Retinal pigment epithelial cell (primary cell): ENCODE measurements at places on chromosomes 2 and 18.

DNA sequence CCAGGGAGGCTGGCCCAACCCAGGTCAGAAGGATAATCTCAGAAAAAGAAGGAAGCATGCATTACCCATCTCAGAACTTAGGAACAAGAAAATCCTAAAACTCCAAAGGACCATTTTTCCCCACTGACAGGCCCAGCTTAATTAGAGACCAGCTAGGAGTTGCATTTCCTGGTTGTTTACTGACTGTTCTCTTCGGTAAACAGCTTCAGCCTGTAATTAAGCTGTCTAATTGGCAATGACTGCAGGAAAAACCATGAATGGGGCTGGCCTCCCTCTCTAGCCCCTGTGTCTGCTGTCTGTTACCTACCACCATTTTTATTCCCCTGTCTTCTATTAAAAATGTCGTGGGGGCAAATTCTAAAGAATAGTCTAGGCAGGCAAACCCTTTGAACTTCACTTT is 146.5 kb downstream of the AGAP1 start:
- DNase-seq = no peak

DNA sequence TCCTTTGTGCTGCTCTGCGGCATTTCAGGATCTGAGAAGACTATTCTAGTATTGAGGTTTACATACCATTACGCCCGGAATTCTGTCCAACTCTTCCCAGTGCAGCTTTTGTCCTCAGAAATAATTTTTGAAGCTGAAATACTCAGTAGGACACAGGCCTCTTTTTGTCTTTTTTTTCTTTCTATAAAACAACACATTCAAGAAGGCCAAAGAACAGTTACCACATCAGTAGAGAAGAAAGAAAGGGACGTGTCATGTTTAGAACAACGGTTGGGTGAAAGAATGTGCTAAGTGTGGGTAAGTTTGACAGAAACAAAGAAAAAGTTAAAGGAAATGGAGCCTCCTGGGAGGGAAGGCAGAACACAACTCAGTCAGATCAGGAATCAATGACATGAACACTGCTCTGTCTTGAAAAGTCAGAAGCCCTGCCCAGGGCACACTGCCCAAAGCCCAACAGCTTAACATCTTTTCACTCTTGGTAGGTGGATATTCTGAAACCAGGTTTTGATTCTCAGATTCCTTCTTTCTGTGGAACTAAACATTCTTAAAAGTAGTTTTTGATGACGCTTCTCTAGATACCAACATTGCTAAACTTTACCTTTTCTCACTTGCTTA is 198.6 kb upstream of the CWC22 start:
- DNase-seq = no peak

DNA sequence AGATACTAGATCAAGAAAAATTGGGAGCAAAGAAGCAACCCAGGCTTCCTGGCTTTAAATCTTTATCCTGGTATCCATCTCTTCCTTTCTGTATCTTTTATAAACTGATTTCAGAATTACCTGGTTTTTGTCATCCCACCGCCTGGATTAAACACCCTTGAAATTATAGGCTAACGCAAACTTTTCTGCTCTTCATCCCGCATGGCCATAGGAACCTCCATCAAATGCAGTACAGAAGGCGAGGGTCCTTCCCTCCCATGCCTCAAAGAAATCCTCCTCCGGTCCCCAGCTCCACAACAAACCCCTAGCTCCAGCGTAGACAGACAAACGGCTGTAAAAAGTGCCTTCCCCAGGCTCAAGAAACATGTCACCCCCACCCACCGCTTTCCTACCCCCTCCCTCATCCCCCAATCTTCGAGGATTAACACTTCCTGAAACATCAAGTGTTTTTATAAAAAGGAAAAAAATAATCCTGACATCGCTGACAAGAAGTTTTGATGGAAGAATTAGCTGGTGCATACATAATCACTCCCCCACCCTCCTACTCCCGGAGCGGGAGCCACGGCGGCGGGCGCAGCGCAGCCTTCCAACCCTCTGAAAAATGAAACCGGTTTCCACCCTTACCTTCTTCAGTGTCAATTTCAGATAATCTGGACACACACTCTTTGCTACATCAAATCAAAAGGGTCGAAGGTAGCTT is 7.6 kb downstream of the DLX1 start:
- DNase-seq = no peak

GRCh38 chr2:216068-216467 is 47.8 kb downstream of the SH3YL1 start:
- no peak for DNase-seq

GRCh38 chr2:43239981-43240765 is 13.8 kb upstream of the ZFP36L2 start:
- DNase-seq = no peak

- peak; percentile 79 for DNase-seq
These were observed 993.6 kb upstream of the NXPH2 start for GRCh38 chr2:139773720-139774277.

DNA sequence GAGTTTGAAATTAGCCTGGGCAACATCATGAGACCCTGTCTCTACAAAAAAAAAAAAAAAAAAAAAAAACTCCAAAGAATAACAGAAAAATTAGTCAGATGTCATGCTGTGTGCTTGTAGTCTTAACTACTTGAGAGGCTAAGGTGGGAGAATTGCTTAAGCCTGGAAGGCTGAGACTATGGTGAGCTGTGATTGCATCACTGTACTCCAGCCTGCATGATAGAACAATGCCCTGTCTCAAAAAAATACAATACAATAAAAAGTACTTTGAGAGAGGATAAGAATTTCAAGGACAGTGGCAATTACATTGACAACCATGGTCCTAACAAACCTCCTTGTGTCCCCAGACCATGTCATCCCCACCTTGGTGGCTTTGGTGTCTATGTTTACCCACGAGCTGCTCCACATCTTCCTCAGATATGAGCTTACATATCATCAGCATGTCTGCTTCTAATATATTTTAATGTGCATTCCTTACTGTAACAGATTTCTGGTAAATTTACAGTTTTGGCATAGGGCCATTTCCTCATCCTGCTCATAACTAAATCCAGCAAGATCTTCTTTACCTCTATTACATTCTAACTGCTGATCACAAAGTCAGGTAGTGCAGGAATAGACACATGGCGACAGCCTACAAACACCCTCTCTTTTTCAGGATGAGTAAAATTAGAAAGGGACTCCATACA is 437.7 kb upstream of the HNRNPA3 start:
- no peak for DNase-seq

- no peak for DNase-seq
These were observed 3.4 kb upstream of the ZDBF2 start for GRCh38 chr2:206271065-206271464.

DNA sequence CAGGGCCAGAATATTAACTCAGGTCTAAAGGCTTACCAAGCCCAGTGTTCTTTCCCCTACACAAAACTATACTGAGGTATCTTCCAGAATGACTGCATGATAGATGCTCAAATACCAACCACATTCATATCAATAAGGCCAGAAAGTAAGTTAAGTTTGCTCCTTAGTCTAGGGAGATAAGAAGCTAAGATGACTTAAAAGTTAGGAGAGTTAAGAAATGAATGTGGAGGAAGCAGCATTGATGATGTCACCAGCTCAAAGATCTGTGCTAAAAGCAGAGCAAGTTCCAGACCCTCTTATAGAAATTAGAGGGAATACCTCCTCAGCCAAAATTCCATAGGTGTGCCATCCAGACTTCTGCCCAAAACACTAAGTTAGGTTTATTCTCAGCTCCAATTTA is 6.1 kb downstream of the PPP4R1 start:
- DNase-seq = no peak

- DNase-seq = no peak
These were observed 11.7 kb downstream of the HS6ST1 start for GRCh38 chr2:128306931-128307460.

DNA sequence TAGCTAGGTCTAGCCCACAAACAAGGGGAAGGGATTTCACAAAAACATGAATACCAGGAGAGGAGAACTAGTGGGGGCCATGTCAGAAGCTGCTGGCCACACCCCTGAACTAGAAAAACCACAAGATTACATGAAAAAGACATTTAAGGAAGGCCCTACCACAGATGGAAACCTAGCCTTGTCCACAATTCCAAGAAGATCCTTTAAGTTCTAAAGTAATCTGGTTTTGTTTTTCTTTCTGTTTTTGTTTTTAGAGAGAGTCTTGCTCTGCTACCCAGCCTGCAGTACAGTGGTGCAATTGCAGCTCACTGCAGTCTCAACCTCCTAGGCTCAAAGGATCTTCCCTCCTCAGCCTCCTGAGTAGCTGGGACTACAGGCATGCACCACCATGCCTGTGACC is 34.2 kb upstream of the CAB39 start:
- no peak for DNase-seq

GRCh38 chr2:127637236-127637630 is 8.7 kb upstream of the GPR17 start:
- no peak for DNase-seq

GRCh38 chr2:145846982-145847381 is 1327.1 kb upstream of the ZEB2 start:
- peak; percentile 66 for DNase-seq

- no peak for DNase-seq
These were observed 99.4 kb upstream of the EPHA4 start for GRCh38 chr2:221671515-221671914.

DNA sequence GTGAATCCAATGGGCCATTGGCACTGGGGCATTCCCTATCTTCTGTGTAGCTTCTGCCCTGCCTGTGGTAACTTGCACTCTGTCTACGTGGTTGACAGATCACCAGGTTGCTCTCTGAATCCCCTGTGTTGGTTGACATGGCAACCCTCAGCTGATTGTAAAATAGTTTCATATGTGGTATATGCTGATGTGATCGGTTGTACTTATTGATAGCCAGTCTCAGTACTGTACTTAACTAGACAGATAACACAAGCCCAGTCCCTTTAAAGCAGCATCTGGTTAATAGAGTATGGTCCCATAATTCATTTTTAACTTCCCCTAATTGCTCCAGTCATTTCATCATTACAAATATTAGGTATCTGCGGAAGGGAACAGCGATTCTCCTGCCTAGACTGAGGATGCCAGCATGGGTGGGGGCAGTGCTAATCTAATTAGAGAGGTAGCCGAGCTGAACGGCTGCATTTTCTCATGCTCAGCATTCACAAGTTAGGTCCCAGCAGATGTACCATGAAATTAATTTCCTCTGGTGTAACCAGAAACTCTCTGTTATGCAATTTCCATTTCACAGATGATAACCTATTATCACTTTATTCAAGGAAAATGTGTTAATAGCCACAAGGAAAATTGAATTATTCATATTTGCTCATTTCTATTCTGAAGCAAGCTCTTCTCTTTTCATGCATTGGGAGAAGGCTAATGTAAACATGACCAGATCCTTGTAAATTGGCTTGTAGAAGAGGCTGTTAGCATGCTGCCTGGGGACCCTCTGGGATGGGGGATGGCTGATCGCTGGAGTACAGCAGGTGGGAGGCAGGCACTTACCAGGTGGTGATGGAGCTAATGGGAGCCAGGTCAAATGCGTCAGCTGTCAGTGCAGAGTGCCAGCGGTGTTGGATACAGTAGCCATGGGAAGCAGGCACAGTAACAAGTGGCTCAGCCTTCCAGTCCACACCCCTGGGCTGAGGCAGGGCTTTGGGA is 608.3 kb downstream of the GALR1 start:
- DNase-seq = no peak

DNA sequence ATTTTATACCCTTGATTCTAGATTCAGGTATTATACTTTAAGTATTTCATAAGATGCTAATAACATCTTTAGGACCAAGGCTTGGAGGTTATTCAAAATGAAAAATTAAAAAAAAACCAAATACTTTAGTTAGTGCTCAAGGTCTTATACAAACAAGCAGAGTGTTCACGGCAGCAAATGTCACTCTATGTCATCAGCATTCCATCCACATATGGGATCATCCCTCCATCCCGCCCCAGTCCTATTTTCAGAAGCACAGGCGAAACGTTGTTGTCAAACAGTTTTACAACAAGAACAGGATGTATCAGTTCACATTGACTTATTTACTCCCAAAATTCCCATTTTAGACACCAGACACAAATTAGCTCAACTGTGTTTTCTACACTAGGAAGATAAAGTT is 83.7 kb downstream of the DSEL start:
- no peak for DNase-seq

DNA sequence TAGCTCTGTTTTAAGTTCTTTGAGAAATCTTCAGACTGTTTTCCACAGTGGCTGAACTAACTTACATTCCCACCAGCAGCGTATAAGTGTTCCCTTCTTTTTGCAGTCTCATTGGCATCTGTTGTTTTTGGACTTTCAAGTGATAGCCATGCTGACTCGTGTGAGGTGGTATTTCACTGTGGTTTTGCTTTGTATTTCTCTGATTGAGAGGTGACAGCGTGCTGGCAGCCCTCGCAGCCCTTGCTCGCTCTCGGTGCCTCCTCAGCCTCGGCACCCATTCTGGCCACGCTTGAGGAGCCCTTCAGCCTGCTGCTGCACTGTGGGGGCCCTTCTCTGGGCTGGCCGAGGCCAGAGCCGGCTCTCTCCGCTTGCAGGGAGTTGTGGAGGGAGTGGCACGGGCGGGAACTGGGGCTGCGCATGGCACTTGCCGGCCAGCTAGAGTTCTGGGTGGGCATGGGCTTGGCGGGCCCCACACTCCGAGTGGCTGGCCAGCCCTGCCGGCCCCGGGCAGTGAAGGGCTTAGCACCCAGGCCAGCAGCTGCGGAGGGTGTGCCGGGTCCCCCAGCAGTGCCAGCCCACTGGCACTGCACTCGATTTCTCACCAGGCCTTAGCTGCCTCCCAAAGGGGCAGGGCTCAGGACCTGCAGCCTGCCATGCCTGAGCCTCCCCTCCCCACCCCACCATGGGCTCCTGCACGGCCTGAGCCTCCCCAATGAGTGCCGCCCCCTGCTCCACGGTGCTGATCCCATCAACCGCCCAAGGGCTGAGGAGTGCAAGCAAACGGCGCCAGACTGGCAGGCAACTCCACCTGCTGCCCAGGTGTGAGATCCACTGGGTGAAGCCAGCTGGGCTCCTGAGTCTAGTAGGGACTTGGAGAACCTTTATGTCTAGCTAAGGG is 151.8 kb downstream of the IRS1 start:
- DNase-seq = no peak

- DNase-seq = peak; percentile 2
These were observed 593.3 kb upstream of the FANCL start for GRCh38 chr2:58834404-58834803.

DNA sequence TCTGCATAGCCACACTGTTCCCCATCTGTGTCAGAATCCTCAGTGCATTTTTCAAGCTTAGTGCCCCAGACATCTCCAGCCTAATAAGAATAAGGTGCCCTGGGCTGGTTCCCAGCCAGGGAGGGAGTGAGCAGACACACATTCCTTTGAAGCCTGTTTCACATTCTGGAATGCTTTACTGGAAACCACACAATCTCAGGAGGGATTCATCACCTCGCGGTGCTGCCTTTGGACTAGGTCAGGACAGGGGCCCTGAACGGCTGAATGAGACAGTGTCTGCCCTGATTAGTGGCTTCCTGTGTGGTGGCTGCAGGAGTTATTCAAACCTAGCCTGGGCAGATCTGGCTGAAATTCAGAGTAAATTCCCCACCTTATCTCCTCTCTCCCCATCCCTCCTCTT is 108.0 kb upstream of the LDAH start:
- DNase-seq = peak; percentile 7
